ENCODE measurements at places on chromosomes 7 and 10.
A peak's percentile ranks its signal among the peaks of the same experiment; 100 is the strongest.

DNA sequence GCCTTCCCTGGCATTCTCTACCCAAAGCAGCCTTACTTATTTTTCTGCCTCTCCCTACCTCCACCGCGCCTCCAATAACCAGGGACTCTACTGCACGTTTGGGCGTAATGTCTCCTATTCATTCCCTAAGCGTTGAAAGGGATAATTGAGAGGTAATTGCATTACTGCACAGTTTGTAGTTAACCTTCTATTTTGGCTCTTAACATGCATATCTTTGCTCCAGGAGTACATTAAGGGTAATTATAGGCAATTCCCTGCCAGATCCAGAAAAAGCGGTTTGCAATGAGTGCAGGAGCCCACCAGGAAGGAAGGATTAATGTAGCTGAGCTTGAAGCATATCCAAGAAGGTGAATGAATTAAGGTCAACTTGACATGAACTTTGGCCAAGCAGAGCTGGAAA, 558.4 kb downstream of the TYW1 start:
- DNase-seq, result no peak

DNA sequence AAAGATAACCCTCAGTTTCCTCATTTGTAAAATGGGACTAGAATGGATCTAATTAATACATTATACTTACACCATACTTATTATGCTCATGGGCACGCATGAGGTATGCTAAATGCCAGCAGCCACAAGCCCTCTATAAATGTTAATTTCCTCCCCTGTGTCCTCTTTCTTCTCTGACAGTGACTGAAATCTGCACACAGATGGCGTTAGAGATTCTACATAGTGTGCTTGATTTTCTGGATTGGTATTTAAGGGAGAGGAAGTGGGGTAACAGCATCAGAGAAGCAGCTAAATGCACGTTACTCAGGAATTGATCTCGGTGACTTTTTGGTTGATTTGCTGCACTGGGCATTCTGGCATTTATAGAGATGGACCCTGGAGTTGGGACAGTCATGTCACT, 568.5 kb downstream of the CALN1 start:
- no peak for DNase-seq

DNA sequence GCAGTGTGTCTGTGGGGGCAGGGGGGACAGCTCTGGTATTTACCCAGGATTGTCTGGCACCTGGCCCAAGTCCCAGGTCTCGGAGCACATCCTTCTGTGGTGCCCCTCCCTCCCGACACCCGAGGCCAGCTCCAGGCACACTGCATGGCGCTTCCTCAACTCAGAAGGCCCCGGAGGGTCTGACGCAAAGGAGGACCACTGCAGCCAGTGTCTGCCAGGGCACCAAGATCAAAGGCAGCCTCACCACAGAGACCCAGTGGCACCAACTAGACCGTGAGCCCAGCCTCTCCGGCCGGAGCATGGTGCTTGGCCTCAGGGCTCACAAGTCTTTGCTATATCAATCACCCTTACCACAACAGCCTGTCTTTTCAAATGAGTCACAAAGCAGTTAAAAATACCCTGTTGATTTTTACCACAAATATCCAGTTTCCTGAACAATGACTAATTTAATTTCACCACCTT, 99.3 kb upstream of the DDC start:
- DNase-seq, result peak; percentile 47

- no peak for DNase-seq
Measured at GRCh38 chr7:101848208-101848951, 31.0 kb downstream of the CUX1 start.

GRCh38 chr10:58919927-58920654, 256.4 kb upstream of the PHYHIPL start:
- DNase-seq, result peak; percentile 74

DNA sequence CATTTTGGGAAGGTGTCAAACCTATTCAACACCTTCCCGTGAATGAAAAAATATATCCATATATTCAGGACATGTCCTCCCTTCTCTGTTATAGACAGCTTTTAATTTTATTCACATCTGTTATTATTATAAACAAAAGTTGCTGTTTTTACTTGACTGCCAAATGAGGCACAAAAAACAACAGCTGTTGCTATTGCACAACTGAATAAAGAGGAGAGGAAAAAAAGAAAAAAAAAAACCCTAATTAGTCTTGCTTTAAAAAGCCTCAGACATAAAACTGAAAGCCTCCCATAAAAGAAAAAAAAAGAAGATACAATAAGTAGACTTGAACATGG, 153.4 kb downstream of the BMPER start:
- peak; percentile 74 for DNase-seq

DNA sequence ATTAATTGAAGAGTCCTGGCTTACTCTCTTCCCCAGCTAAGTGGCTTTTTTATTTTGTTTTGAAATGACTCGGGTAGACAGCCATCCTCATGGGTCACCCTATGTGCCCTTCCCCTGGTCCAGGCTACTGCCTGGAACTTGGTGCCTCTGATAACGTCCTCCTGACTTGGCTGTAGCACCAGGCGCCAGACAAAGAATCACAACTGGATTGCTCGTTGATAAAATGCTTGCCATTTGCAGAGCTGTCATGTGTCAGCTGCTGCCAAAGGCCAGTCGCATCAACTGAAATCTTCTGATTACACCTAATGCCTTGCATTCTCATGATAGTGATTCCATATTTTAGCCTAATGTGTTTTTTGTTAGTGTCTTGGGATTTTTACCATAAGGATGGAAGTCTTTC, 27.4 kb upstream of the ABLIM1 start:
- no peak for DNase-seq

DNA sequence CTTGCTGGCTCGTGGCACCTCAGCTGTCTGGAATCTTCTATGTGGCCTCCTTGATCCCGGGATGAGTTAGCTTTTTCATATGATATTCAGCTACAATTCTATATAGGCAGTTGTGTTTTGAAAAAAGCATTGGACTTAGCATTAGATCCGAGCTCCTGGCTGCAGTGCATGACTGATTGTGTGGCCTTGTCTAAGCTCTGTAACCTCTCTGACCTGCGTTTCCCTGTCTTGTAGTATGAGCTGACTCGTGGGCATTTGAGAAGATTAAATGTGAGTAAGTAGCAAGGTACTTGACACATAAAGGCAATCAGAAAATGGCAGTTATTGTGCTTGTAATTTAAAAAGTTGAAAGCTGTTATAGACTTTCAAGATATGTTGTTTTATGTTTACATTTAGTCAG, 85.9 kb downstream of the CCNY start:
- peak; percentile 32 for DNase-seq

GRCh38 chr7:140416560-140416959, 12.7 kb downstream of the RAB19 start:
- no peak for DNase-seq

- no peak for DNase-seq
Measured at GRCh38 chr7:121103086-121103485, 114.6 kb downstream of the CPED1 start.

DNA sequence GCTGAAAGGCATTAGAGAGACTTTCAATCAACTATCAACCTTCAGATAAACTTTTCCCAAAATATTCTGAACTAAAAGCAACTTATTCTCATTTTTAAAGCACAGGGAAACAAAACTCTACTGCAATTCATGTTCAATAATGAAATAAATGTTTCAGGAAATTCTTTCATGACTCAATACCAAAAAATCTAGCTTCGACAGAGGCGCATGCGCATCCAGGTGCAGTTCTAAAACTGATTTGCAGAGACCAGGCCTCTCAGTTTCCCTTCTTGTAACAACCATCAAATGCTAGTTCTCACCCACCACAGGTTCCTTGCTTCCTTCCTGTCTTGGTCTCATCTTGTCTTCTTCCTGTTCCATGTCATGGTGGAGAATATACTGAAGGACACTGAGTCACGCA, 55.3 kb upstream of the NRBF2 start:
- no peak for DNase-seq

DNA sequence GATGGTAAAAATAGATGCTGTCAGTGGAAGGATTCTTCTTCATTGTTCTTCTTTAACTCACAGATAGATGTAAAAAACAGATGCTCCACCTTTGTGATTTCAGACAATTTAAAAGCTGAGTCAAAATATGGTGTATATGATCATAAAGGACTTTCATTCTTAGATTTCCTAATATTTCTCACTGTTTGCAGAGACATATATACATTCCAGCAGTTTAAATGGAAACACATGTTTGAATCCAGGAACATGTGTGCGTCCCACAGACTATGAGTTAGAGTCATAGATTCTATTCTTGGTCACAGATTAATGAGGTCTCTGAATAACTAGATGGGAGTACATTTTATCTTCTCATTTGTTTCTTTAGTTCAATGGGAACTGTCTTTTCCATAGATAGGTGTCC, 109.6 kb downstream of the BICC1 start:
- DNase-seq, result peak; percentile 75

GRCh38 chr10:116833986-116834985, 15.0 kb upstream of the ENO4 start:
- no peak for DNase-seq

- DNase-seq, result no peak
Measured at GRCh38 chr7:33862946-33863814, 42.2 kb upstream of the BMPER start.

DNA sequence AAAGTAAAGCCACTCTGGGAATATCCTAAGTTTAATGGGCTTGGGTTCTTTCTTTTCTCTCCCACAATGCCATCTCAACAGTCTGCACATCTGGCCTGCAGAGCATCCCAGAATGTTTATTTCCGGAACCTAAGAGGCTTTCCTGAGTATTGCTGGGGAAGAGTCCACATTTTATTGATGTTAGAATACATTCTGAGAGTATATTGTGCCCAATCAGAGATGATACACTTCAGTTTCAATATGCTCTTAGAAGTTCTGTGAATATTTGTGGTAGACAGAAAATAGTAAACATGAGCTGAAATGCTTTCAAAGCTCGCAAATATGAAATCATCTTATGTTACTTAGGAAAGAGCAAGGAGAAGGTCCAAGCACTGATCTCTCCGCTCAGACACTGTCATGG, 200.6 kb downstream of the TWIST1 start:
- DNase-seq, result no peak
